ENCODE measurements at places on chromosomes 2 and 18. TPM values are rescaled to one million over a fixed set of nuclear protein-coding genes. Genes with fewer than 3 reads are reported as not detected.

SMCHD1 gene
- 240 TPM for total RNA-seq

GRCh38 chr18:22514655-22515054 lies 96.9 kb upstream of the CTAGE1 start:
- no peak for DNase-seq

WIPF1 gene
- total RNA-seq: 508 TPM

- DNase-seq: no peak
Observed at GRCh38 chr2:11829324-11829946, 83.0 kb downstream of the LPIN1 start.

DNA sequence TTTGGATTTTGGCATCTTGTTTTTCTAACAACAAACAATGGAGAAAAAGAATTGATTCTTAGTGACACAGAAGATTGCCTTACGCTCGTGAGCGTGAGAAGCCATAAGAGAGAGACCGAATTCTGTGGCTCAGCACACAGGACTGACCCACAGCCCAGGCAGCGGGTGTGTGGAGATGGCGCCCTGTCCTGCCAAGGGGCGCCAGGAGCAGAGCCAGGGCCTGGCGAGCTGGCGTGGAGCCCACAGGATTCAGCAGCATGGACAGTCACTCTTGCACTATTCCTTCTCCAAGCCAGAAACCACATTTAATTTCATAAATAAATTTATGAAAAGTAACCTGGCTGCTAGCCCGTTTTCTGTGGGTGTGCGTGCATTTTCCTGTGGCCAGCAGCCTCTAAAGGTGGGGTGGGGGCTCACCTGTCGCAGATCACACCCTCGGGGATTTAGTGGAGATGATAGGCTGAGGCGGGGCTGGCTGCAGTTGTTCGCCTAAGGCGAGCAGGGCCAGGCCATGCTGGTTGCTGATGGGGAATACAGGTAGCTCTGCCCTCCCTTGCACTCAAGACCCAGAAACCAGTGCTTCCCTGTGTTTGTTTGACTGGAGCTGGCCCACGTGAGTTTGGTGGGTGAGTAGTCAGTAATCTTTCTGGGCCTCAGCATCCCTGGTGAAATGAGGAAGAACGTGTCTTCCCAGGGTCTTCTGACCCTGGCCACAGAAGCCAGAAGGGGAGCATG lies 46.2 kb downstream of the FAM168B start:
- DNase-seq: no peak
